NCI-H2171 (cell line): ENCODE measurements at places on chromosomes 2 and 18.
A peak's percentile ranks its signal among the peaks of the same experiment; 100 is the strongest.

DNA sequence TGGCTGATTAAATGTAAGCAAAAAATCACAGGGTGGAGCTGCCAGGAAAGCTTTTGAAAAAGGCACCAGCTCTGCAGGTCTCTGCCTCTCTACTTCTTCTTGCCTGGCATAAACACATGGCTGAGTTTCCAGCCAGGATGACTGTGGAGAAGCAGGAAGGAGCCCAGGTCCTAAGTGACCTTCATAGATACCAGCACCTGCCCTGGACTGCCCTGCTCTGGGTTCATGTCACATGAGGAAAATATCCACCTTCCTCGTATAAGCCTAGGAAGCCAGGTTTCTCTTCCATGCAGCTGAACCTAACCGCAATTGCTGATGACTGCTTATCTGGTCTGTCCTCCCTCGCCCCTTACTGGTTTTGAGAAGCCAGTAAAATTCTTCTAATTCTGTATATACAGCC is 47.8 kb upstream of the CREB1 start:
- DNase-seq = no peak

DNA sequence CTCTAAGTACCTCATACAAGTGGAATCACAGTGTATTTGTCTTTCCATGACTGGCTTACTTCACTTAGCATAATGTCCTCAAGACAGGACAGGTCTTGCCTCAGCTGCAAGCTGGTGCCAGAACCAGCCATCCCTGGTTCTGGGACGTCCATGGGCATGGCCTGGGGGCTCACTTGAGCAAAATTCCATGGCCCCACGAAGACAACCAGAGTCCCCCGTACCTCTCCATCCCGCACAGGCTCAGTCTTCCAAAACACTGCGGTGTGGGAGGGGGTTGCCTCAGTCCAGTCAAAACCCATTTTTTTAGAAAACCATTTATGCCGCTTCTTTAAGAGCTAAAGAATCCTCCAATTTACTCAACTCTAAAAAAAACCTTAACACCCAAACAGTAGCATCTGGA is 21.7 kb upstream of the CABLES1 start:
- DNase-seq = no peak

DNA sequence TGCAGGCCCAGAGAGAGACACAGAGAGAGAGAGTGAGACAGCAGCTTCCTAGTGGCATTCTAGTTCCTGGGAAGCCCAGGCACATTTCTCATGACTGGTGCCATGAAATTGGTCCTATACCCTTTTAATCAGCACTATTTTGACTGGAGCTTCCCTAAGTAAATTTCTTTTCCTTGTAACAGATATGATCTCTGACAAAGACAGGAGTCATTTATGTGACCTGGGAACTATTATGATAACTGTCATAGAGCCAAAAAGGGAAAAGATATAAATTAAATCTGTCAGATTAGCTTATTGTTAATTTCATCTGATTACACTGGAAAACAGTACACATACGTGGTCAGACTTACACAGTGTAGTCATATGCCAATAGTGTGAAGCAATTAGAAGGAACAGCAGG is 161.3 kb upstream of the HNRNPA3 start:
- no peak for DNase-seq

- no peak for DNase-seq
These were observed 370.2 kb upstream of the SLC14A2 start for GRCh38 chr18:45245091-45245511.

- DNase-seq = no peak
These were observed 1233.6 kb upstream of the TMEFF2 start for GRCh38 chr2:193428336-193428818.

GRCh38 chr2:197210430-197210829 is 100.2 kb downstream of the ANKRD44 start:
- no peak for DNase-seq

- no peak for DNase-seq
These were observed 231.9 kb downstream of the GRB14 start for GRCh38 chr2:164389411-164389810.

DNA sequence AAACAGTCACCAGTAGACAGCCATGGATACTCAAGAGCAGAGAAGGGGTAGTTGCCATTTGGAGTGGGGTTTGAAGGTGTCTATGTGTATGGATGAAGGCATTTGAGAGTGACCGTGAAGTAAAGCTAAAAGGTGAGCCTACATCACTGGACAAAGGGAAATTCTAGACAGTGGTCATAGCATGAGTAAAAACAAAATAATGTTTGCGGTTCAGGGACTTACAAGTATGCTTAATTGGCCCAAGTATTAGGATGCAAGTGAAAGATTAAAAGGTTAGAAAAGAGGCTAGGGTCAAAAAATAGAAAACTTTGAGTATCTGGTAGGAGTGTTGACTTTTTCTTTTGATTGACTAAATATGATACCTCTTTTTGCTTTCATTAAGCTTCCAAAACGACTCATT is 238.1 kb upstream of the SLC8A1 start:
- DNase-seq = no peak

GRCh38 chr2:31384771-31385276 is 29.7 kb downstream of the XDH start:
- DNase-seq = no peak

DNA sequence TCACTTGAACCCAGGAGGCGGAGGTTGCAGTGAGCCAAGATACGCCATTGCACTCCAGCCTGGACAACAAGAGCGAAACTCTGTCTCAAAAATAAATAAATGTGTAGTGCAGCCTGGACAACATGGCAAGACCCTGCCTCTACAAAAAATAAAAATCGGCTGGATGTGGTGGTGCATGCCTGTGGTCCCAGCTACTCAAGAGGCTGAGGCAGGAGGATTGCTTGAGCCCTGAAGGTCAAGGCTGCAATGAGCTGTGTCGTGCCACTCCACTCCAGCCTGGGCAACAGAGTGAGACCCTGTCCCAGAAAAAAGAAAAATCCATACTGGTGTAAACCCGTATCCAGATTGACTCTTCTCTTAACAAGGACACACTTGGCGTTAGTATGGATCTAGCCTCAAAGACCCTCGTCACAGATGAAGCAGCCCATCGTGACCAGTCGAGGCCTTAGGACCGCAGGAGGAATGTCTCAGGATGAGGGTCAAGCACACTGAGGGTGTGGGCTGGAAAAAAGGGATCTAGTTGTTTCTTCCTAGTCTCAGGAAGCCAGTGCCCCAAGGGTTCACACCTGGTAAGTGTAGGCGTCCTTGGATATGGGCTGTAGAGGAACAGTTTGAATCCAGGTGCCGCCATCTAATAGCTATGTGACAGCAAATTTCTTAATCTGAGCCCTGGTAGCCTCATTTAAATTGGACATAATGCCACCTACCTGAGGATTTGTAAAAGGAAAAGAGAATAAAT is 4.0 kb upstream of the GPBAR1 start:
- DNase-seq = no peak

GRCh38 chr2:44912660-44913059 is 28.8 kb upstream of the SIX3 start:
- no peak for DNase-seq

GRCh38 chr2:219552382-219553167 is 8.7 kb downstream of the TMEM198 start:
- DNase-seq = peak; percentile 77

- no peak for DNase-seq
These were observed 31.9 kb downstream of the SNED1 start for GRCh38 chr2:241030333-241030680.

- DNase-seq = no peak
These were observed 7.4 kb downstream of the SOCS6 start for GRCh38 chr18:70296289-70296688.

DNA sequence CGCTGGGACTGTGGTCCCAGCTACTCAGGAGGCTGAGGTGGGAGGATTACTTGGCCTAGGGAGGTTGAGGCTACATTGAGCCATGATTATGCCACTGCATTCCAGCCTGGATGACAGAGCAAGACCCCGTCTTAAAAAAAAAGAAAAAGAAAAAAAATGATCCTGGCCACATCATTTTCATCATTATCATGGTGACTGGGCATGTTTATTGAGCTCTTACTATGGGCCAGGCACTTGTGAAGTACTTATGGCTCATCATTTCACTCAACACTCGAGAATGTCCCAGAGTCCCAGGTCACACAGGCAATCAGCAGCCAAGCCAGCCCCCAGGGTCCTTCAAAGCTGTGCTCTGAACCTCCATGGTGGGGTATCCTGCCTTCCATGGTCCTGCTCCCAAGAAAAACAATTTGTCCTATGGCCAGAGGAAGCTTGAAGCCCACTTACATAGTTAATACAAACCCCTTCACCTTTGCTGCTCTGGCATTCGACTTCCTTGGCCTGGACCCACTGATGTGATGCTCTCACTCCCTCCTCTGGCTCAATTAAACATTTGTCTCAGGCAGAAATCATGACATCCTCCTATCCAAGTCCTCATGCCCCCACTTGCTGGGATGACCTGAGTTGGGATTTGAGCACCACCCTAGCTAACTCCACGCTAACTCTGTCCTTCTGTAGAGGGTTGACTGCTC is 3.8 kb upstream of the CNNM4 start:
- no peak for DNase-seq

DNA sequence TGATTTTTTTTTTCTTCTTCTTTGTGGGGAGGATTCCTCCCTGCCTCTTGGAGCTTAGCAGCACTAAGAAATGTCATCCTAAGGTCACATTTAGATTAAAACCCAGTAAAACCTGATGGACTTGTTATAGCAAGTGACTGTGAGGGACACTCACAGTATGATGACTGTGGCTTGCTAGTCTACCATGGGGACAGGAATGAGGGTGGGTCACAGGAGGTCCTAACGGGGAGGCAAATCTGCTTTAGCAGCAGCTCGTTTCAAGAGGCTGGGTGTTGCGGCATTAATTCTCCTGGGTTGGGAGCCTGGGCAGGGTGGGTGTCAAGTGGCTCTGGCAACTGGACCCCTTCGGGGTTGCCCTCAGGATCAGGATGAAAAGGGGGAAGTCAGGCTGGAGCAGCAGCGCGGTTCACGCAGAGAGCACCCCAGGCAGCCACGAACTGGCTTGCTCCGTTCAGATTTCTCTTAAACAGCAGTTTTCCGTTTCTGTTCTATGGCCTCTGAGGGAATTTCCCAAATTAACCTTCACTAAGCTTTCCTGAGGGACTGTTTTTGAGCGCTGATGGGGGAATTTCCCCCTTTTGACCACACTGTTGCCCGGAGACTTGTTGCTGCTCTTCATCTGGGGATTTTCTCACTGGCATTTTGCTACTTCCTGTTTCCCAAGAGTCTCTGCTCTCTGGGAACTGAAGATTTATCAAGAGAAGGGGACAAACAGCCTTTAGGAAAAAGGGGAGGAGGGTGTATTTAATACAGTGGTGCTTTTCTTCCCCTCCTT is 59.8 kb upstream of the PELI1 start:
- no peak for DNase-seq

DNA sequence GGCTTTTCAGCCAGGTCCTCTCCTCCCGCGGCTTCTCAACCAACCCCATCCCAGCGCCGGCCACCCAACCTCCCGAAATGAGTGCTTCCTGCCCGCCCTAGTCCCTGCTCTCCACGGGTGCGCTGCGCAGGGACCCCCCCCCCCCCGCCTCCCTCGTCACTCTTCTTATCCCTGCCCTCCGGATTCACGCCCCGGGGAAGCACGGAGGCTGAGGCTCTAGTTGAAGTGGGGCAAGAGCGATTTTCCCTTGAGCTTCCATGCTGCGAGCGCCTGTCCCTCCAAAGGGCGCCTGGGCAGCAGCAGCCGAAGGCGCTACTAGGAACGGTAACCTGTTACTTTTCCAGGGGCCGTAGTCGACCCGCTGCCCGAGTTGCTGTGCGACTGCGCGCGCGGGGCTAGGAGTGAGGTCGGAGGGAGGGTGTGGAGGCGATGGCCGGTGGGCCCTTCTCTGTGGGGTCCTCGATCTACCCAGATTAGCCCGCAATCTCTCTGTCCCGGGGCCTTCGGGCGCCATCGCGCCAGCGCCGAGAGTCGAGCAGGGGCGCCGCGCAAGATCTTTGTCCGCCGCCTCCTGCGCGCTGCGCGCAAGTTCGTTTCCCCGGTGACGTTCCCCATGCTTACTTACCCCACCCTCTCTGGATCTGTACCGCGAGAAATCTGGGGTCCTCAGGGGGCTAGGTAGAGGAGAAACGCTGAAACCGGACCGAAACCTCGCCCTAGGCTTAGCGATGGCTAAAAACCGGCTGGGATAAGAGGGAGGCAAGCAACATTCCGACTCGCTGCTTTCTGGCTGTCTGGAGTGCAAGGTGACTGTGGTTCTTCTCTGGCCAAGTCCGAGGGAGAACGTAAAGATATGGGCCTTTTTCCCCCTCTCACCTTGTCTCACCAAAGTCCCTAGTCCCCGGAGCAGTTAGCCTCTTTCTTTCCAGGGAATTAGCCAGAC is 677 bp downstream of the GAD1 start:
- DNase-seq = peak; percentile 46

GRCh38 chr2:62686012-62686685 is 19.4 kb upstream of the EHBP1 start:
- peak; percentile 22 for DNase-seq

- no peak for DNase-seq
These were observed 18.7 kb downstream of the C18orf63 start for GRCh38 chr18:74334242-74334893.

- DNase-seq = no peak
These were observed 208.6 kb downstream of the PARD3B start for GRCh38 chr2:204753841-204754240.

- no peak for DNase-seq
These were observed 30.5 kb downstream of the GALNT14 start for GRCh38 chr2:31107591-31108300.

GRCh38 chr2:10860814-10861325 is 48.3 kb upstream of the PDIA6 start:
- no peak for DNase-seq

DNA sequence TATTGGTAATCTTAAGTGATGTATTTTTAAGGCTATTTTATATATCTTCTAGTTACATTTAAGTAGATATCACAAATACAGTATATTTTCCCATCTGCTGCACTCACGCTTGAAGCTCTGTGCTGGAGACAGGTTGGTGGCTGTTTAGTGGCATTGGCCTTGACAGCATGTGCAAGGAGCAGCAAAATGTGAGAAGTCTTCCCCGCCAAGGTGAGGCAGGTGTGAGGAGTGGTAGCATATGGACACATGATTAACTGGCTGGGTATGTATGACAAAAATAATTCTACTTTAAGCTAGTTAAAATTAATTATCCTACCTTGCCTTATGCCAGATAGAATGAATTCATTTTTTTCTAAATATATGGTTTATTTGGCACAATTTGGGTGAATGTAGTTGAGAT is 117.2 kb downstream of the CCDC102B start:
- no peak for DNase-seq

DNA sequence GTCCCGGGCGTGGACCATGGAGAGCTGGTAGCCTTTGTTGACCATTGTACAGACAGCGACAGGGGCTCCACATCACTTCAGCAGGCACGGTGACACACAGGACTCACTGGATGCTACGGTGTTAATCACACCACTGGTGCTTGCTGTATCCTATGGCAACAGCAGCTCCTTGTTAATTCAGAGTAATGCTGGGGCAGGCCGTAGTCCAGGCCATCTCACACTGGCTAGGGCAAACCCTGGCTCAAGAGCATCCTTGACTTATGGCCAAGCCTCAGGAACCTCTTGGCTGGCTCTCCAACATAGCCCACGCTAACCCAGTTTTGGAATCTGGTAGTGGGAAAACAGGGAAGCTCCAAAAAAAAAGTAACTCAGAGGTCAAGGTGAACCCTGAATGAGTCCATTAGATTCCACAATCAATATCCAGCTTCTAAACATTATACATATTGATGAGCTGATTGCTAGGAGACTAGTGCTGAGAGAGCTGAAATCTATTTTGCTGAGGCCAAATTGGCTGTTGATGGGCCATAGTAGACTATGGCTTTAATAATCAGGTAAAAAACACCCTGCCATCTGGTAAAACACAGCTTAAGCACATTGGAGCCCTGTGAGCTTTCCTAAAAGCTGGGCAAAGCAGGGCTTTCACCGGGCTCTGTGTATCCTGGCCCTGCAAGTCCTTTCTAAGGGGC is 253.6 kb downstream of the PRKCE start:
- no peak for DNase-seq
